ENCODE measurements at places on chromosomes 6 and 20.
A peak's percentile ranks its signal among the peaks of the same experiment; 100 is the strongest.

GRCh38 chr20:57727863-57728262 is 18.0 kb upstream of the PMEPA1 start:
- DNase-seq: no peak

- DNase-seq: no peak
Observed at GRCh38 chr6:170440437-170440836, 112.7 kb downstream of the PSMB1 start.

- no peak for DNase-seq
Observed at GRCh38 chr6:46221222-46221793, 50.5 kb upstream of the ENPP5 start.

- DNase-seq: no peak
Observed at GRCh38 chr6:109770047-109770446, 79.0 kb downstream of the FIG4 start.

DNA sequence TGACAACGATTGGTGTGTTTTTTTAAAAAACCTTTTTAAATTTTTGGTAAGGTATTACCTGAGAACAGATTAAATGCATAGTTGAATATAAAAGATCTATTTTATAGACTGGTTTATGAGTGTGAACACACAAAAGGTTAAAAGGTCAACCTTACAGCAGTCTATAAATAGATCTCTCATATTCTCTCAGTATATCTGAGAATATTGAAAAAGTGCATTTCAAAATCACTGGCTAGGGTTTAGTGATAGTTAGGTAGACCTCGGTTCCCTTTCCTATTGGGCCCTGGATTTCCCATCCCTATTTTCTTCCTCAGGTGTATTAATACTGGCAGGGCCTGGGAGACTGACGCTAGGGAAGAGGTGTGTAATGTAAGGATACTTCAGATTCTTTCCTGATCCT is 723 bp upstream of the ZNF451 start:
- no peak for DNase-seq

DNA sequence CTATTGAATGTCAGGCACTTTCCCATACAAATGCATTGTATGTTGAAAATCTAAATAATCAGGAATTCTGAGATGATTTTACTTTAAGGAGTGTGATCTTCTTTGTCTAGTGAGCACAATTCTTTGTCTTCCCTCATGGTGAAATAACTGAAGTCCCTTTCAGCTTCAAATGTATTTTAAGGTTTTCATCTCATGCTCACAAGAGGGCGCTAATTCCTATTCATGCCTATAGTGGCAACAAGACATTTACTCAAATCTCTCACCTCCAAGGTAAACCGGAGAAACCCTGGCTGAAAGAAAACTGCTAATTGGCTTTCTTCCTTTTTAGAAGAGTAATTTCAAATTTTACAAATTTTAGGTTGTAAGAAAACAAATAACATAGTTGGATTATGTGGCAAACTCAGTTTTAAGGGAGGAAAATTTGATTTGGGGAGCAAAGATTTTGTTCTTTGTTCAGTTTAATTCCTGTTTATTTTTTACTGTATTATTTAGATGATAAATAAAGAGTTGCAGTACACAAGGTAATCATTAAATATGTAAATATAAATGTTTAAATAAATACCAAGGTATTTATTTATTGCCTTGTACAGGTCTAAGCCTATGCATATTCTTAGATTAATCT is 69.1 kb downstream of the SLC35F1 start:
- no peak for DNase-seq

DNA sequence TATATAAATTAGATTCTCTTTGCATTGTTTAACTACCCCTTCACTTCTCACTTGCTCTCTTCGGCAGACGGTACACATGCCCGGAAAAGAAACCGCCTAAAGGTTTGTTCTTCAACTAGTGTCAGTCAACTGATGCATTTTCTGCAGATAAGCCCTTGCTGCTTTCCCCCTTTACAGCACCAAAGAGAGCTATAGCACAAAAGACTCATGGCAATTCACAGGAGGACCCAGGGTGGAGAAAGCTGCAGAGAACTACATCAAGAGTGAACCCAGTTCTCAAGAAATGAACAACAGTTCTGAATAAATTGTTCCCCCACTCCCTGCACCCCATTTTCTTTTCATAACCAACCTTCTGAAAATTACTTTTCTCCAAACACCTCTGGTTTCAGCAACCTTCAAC is 8.9 kb downstream of the CD164 start:
- DNase-seq: no peak

DNA sequence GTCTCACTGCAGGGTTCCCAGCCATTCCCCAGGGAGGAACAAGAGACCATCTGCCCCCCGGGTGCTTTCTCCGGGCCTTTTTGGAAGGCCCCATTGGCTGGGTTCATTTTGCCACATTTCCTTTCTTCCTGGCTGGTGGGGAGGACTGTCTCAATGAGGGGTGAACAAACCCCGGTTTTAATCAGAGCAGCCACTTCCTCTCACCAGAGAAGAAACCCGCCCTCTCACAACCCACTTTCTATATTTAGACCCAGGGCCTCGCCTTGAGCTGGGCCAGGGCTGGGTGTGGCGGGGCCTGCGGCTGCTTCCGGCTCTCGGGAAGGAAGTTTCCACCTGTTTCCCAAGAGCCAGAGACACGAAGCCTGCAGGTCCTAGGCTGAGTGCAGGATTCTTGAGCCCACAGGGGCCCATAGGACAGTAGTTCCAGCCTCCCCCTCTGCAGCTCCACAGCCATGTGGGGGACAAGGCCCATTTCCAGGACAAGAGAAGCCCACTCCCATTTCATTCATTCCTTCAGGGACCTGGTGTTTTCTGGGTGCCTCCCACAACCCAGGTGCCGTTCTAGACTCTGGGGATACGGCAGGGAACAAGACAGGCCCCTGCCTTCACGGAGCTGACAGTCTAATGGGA is 41.8 kb downstream of the RBM38 start:
- DNase-seq: peak; percentile 37

GRCh38 chr20:2337142-2337541 is 41.3 kb downstream of the TGM3 start:
- DNase-seq: no peak

DNA sequence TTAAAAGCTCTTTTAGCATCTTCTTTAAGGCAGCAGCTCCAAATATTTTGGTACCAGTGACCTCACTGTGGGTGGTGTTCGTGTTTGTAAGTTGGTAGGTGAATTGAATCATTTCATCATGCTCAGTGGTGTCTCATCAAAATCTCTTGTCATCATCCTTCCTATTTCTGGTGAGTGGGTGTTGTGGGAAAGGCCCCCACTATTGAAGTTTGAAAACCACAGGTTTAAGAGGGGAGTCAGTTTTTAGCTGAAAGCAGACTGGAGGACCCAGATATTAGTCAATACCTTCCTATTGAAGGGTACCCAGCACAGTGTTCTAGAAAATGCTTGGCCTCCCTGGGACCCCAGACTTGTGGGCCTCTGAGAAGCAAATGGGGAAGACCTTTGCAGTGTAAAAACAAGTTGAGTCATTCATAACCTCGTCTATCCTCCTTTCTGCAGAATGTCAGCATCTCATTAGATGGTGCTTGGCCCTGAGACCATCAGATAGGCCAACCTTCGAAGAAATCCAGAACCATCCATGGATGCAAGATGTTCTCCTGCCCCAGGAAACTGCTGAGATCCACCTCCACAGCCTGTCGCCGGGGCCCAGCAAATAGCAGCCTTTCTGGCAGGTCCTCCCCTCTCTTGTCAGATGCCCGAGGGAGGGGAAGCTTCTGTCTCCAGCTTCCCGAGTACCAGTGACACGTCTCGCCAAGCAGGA is 3.7 kb downstream of the PIM1 start:
- DNase-seq: peak; percentile 33

DNA sequence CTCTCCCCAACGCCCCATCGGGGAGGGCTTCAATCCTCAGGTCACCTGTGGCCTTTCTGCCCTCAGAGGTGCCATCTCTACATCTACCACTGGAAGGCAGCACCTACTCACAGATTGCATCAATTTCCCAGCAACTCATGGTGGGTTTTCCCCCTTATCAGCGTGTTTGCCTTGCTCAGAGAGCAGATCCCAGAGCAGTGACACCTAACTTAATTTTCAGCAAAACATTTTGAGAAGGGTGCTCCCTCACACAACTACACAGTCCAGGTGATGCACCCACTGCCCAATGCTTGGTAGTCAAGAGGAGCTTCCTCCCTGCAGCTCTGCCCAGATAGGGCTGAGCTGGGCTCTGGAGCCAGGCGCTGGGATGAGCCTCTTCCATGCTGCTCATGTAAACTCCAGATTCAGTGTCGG is 48.2 kb downstream of the PLG start:
- DNase-seq: no peak

All from stimulated activated CD8-positive, alpha-beta memory T cell treated with anti-CD3 and anti-CD28 coated beads, Interleukin-2, amount 100 ng/mL, for 48 hours (primary cell).